ENCODE measurements at places on chromosomes 1 and 21. TPM values are rescaled to one million over a fixed set of nuclear protein-coding genes. Genes with fewer than 3 reads are reported as not detected.
A peak's percentile ranks its signal among the peaks of the same experiment; 100 is the strongest.

DNA sequence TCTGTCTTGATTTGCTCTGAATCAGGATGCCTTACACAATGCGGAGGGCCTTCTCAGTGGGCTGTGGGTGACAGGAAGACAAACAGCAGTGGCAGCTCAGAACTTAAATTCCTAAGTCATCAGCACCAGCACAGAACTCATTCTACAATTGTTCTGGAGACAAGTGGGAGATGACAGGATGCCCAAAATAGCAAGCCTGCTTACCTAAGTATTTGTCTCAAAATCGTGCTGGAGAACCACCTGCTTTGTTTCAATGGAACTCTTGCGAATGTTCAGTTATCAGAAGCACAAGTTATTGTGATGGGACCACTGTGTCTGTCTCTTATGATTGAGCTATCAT is 76.1 kb downstream of the VCAM1 start:
- no peak overlapping the region for H3K4me3 ChIP-seq
- no peak overlapping the region for H3K27ac ChIP-seq
- H3K36me3 ChIP-seq: no peaks in the 10 kb centered on the region
- H3K27me3 ChIP-seq: no peaks in the 10 kb centered on the region
- H3K4me1 ChIP-seq: no peaks in the 10 kb centered on the region

DNA sequence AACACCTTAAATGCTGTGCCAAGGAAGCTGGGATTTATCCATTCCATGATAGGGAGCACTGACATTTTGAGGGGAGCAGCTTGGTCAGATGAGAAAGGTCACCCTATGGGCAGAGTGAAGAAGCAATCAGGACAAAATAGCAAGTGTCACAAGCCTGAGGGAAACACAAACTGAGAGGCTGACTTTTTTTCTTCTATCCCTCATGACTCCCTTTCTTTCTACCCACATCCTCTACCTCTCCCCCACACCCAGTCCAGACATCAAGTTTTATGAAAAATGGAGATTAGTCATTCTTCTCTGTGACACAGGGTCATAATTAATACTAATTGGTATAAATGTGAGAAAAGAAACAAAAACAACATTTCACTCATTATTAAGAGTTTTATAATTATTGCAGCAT is 103.1 kb downstream of the SLC25A24 start:
- DNase-seq: no peak
- H3K4me3 ChIP-seq: no peak overlapping the region
- no peaks in the 10 kb centered on the region for H3K27me3 ChIP-seq
- H3K4me1 ChIP-seq: no peaks in the 10 kb centered on the region

DNA sequence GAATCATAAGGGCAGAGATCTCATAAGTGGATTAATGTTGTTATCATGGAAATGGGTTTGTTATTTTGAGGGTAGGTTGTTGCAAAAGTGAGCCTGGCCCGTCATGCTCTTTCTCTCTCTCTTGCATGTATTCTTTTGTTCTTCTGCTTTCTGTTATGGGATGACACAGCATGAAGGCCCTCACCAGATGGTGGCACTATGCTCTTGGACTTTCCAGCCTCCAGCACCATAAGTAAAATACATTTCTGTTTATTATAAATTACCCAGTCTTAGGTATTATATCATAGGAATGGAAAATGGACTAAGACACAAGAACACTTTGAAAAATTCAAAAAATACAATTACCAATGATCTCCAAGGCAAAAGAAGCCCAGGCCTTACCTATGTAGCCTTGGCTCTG is 676.1 kb downstream of the PTPRU start:
- H3K4me3 ChIP-seq: no peak overlapping the region
- no peak overlapping the region for H3K27ac ChIP-seq
- H3K36me3 ChIP-seq: no peaks in the 10 kb centered on the region

DNA sequence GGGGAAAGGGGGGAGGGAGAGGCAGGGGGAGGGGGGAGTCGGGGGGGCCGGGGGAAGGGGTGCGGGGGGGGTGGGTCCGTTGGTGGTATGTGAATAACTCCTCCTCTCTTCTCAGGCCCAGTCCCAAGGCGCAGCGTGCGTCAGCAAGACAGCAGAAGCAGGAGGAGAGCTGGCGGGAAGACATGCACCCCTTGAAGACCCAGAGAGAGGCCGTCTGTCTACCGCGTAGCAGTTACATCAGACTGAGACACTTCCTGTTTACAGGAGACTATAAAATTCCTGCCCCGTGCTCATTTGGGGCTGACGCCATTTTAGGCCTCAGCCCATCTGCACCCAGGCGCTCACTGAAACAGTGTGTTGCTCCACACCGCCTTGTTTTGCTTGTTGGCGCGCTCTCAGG is 55.3 kb downstream of the SETD4 start:
- no peak overlapping the region for H3K27ac ChIP-seq
- H3K36me3 ChIP-seq: no peaks in the 10 kb centered on the region
- H3K4me1 ChIP-seq: no peaks in the 10 kb centered on the region

GRCh38 chr1:155555915-155556314 is 6.7 kb downstream of the ASH1L start:
- no peaks in the 10 kb centered on the region for H3K4me1 ChIP-seq
- H3K4me3 ChIP-seq: no peak overlapping the region
- H3K27ac ChIP-seq: no peak overlapping the region
- H3K27me3 ChIP-seq: no peaks in the 10 kb centered on the region

DNA sequence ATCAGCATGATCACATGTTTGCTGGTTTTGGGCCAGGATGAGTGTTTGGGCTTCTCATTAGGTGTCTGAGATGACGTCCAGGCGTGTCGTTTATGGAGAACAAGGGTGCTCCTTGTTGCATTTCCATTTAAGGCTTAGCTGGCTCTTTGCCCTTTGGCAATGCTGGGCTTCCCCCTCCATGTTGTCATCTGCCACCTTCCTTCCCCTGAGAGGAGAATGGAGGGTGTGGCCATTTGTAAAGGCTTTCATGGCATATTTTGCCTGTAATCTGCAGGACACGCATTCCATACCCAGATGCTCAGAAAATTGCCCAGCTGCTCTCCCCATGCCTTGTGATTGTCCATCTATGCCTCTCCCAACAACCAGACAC is 27.7 kb downstream of the PKP1 start:
- H3K4me1 ChIP-seq: no peaks in the 10 kb centered on the region
- no peak overlapping the region for H3K4me3 ChIP-seq

GRCh38 chr1:154349121-154349520 is 23.8 kb downstream of the ATP8B2 start:
- no peak for DNase-seq
- H3K27ac ChIP-seq: no peak overlapping the region
- H3K36me3 ChIP-seq: peaks cover 64% of the 10 kb centered on the region
- no peaks in the 10 kb centered on the region for H3K4me1 ChIP-seq
- no peak overlapping the region for H3K4me3 ChIP-seq

DNA sequence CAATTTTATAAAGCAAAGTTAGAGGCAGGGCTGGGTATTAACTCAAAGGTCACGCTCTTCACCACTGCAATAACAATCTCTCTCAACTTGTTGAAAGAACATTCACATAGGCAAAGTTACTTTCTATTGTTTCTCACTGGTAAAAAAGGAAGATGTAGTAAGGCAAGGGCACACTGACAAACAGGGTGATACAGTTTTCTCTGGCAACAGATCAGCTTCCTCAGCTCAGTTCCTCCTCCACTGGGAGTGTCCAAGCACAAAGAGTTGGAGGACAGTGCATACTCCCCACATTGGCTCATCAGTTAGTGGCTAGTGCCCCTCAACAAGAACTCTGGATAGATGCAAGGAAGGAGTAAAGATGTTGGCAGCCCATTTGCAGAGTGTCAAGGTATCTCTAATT is 3.7 kb downstream of the PLPPR4 start:
- H3K4me1 ChIP-seq: no peaks in the 10 kb centered on the region
- H3K4me3 ChIP-seq: no peak overlapping the region
- no peaks in the 10 kb centered on the region for H3K36me3 ChIP-seq
- H3K27me3 ChIP-seq: peaks cover 7% of the 10 kb centered on the region
- no peak for DNase-seq

- H3K27ac ChIP-seq: no peak overlapping the region
- H3K36me3 ChIP-seq: peaks cover 18% of the 10 kb centered on the region
- H3K4me1 ChIP-seq: no peaks in the 10 kb centered on the region
- no peak overlapping the region for H3K4me3 ChIP-seq
- DNase-seq: no peak
- no peaks in the 10 kb centered on the region for H3K27me3 ChIP-seq
Observed at GRCh38 chr1:40197656-40198055, 36.5 kb downstream of the RLF start.

DNA sequence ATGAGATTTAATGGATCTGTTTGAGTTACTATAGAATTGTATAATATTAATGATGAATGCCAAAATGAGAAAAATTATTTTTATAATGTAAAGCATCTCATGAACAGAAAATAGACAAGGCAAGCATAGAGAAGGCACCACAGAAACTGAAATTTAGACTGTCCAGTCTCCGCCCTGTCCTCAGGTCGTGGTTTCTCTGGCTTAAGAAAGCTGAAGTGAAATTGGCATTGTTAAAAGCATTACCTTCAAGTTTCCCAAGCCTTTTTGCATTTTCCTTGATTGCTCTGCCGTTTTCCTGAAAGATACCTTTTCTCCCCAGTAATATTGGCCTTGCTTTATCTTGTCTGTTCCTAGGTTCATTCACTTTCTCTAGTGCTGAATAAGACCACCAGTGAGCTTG is 58.0 kb downstream of the VPS13D start:
- H3K36me3 ChIP-seq: peaks cover 47% of the 10 kb centered on the region
- H3K27ac ChIP-seq: no peak overlapping the region
- no peaks in the 10 kb centered on the region for H3K4me1 ChIP-seq

- no peak overlapping the region for H3K4me3 ChIP-seq
- no peaks in the 10 kb centered on the region for H3K36me3 ChIP-seq
- no peak overlapping the region for H3K27ac ChIP-seq
- H3K4me1 ChIP-seq: no peaks in the 10 kb centered on the region
- no peaks in the 10 kb centered on the region for H3K27me3 ChIP-seq
Observed at GRCh38 chr1:231327617-231328016, 10.0 kb downstream of the EXOC8 start.

GRCh38 chr1:40539338-40539737 is 7.9 kb downstream of the ZNF684 start:
- no peak overlapping the region for H3K4me3 ChIP-seq
- H3K4me1 ChIP-seq: no peaks in the 10 kb centered on the region
- DNase-seq: no peak
- no peaks in the 10 kb centered on the region for H3K27me3 ChIP-seq

GRCh38 chr1:188514917-188515316 is 1686.2 kb downstream of the PLA2G4A start:
- no peak overlapping the region for H3K4me3 ChIP-seq
- no peak for DNase-seq

DNA sequence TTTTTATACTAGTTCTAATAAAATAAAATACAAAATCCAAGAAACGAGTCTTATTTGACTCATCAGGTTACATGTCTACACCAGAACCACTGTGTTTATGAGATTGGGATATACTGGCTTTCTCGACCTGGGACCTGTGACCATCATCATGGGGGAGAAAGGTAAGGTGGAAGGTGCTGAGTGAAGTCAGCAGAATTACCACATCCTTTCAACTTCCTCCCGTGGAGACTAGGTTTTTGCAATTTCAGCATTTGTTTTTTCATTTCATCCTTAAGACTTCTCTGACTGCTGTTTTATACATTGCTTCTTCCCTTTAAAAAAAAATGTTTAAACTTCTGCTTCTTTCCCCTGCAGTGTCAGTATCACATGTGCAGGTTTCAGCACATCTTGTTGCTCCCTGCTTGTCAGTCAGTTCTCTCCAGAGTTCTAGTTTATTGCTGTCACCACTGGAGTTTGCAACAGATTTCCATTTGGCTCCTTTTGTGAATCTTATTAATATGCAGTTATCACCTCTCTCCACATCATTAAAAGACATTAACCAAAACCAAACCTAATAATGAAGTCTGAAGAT is 60.4 kb upstream of the HAO2 start:
- no peaks in the 10 kb centered on the region for H3K27me3 ChIP-seq
- no peak overlapping the region for H3K27ac ChIP-seq
- no peaks in the 10 kb centered on the region for H3K4me1 ChIP-seq
- DNase-seq: no peak
- H3K36me3 ChIP-seq: no peaks in the 10 kb centered on the region
- no peak overlapping the region for H3K4me3 ChIP-seq

- no peak overlapping the region for H3K4me3 ChIP-seq
- no peak for DNase-seq
- H3K36me3 ChIP-seq: peaks cover 64% of the 10 kb centered on the region
- no peaks in the 10 kb centered on the region for H3K27me3 ChIP-seq
- H3K27ac ChIP-seq: no peak overlapping the region
Observed at GRCh38 chr1:204548265-204548664, 32.1 kb downstream of the MDM4 start.

DNA sequence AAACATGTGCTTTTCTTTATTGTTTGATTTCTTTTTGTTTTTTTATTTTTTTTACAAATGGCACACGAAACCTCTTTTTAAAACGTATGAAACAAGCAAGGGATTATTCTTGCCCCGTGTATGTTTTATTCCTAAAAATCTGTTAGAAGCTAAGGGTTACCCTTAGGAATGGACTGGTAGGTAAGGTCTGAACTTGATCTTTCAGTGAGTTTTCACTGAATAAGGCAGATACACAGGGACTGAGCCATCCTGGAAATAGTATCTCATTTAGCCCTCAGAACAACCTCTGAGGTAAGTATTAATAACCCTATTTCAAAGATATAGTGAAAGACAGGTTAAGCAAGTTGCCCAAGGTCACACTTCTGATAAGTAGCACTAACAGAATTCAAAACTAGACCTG is 6.0 kb downstream of the CD53 start:
- H3K4me3 ChIP-seq: no peak overlapping the region
- no peaks in the 10 kb centered on the region for H3K27me3 ChIP-seq
- no peaks in the 10 kb centered on the region for H3K4me1 ChIP-seq
- no peak for DNase-seq

- H3K4me3 ChIP-seq: no peak overlapping the region
- no peaks in the 10 kb centered on the region for H3K27me3 ChIP-seq
- no peaks in the 10 kb centered on the region for H3K4me1 ChIP-seq
- no peak overlapping the region for H3K27ac ChIP-seq
- H3K36me3 ChIP-seq: no peaks in the 10 kb centered on the region
Observed at GRCh38 chr1:205484985-205485967, 19.2 kb upstream of the CDK18 start.

GRCh38 chr21:36320421-36321324 is 676 bp downstream of the MORC3 start:
- DNase-seq: peak; percentile 17
- no peaks in the 10 kb centered on the region for H3K4me1 ChIP-seq
- no peaks in the 10 kb centered on the region for H3K27me3 ChIP-seq
- peak overlapping the region; percentile 91 for H3K4me3 ChIP-seq
- H3K27ac ChIP-seq: peak overlapping the region; percentile 97

GRCh38 chr1:35184495-35185199 is 8.3 kb downstream of the SFPQ start:
- peaks cover 94% of the 10 kb centered on the region for H3K36me3 ChIP-seq
- peaks cover 4% of the 10 kb centered on the region for H3K4me1 ChIP-seq
- DNase-seq: no peak
- H3K27ac ChIP-seq: no peak overlapping the region

- DNase-seq: no peak
- H3K27ac ChIP-seq: no peak overlapping the region
- no peaks in the 10 kb centered on the region for H3K27me3 ChIP-seq
- peaks cover 8% of the 10 kb centered on the region for H3K4me1 ChIP-seq
Observed at GRCh38 chr1:232305050-232305449, 324.9 kb downstream of the SIPA1L2 start.

GRCh38 chr1:168206111-168206510 is 19.7 kb upstream of the SFT2D2 start:
- H3K27ac ChIP-seq: no peak overlapping the region
- H3K36me3 ChIP-seq: peaks cover 5% of the 10 kb centered on the region
- H3K4me3 ChIP-seq: no peak overlapping the region
- H3K4me1 ChIP-seq: no peaks in the 10 kb centered on the region
- no peak for DNase-seq

The ADAMTS5 gene
- 27.5 TPM for total RNA-seq

The CLCA4 gene
- total RNA-seq: not detected

The GSTM5 gene
- total RNA-seq: 23.3 TPM

The ERRFI1 gene
- total RNA-seq: 59.7 TPM

The LCE6A gene
- total RNA-seq: not detected

The HSPB7 gene
- total RNA-seq: 191 TPM

The AK4 gene
- 29.5 TPM for total RNA-seq

Measured in ascending aorta (tissue), 2 donors.